Inflammatory macrophage (primary cell): ENCODE measurements at places on chromosomes 6 and 20.

DNA sequence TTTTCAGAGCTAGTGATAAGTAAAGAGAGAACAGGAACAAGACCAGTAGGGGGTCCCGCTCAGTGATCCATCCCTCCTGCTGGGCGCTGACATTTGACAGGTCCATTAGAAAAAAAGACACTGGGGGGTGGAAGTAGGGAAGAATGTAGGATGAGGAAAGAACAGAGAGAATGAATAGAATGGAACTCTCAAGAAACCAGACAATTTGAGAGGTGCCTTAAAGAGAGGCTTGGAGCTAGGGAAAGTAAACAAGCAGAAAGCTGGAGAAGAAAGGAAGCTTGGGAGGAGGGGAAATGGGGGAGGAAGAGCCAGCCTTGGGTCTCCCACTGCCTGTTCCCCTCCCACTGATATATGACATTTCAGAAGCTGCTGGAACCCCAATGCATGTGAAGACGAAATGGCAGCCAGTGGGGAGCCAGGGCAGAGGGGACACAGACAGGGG, 8.4 kb downstream of the GABBR1 start:
- DNase-seq = no peak

DNA sequence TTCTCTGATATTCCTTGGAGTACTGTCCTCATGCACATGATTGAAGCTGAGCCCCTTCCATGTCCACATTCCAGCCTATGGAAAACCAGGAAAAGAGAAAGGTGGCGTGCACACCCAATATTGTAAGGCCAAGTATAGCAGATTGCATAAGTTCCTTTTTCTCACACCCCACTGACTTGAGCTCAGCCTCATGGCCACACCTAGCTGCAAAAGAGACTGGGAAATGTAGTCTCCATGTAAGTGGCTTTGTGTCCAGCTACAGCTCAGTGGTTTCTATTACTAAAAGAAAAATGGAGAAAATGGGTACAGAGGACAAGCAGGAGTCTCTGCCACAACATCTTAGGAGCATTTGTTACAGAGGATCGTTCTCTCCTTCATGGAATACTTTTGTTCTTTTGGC, 10.8 kb upstream of the UST start:
- DNase-seq = peak; percentile 52

GRCh38 chr6:115854866-115855665, 205.6 kb downstream of the FRK start:
- DNase-seq = no peak

- DNase-seq = no peak
Observed at GRCh38 chr6:39273406-39273821, 40.8 kb downstream of the KCNK17 start.

GRCh38 chr6:45933855-45934254, 81.8 kb downstream of the CLIC5 start:
- no peak for DNase-seq

DNA sequence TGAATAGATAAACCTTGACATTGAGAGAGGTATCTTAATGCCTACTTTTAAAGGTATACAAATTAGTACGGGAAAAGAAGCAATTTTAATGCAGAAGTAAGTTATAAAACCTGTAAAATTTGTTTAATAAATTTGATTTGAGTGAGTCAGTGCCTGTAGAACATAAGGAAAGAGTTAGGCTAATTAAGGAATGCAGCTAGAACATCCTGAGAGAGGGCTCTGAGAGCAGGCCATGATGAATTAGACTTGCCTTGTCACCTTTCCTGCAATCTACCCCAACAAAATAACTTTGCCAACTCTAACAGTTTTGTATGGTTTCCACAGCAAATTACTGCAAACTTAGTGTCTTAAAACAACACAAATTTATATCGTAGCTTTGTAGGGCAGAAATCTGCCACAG, 700.8 kb downstream of the RFPL4B start:
- DNase-seq = no peak

- DNase-seq = no peak
Observed at GRCh38 chr6:123655521-123656306, 19.0 kb upstream of the TRDN start.

DNA sequence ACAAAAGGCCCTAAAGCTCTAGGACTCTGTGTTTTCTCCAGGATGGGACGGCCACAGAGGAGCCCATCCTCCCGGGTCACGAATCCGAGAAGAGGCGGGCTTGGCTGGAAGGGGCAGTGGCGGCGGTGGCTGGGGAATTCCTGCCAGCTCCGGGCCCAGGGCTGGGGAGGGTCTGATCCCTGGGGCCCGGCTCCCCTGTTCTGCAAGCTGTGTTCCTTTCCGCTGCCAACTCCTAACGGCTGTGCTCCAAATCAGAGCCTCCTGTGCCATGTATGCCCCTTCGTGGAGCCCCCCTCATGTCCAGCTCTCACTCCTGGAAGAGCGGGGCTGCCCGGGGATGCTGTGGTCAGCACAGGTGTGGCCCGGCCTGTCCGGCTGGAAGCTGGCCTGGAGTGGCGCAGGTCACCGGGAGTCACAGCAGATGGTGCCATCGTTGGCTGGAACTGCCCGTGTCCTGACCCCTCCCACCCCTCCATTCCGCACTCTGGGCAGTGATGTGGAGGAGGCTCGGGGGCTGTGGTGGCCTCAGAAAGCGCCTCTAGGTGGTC, 88.2 kb upstream of the MPC1 start:
- no peak for DNase-seq

DNA sequence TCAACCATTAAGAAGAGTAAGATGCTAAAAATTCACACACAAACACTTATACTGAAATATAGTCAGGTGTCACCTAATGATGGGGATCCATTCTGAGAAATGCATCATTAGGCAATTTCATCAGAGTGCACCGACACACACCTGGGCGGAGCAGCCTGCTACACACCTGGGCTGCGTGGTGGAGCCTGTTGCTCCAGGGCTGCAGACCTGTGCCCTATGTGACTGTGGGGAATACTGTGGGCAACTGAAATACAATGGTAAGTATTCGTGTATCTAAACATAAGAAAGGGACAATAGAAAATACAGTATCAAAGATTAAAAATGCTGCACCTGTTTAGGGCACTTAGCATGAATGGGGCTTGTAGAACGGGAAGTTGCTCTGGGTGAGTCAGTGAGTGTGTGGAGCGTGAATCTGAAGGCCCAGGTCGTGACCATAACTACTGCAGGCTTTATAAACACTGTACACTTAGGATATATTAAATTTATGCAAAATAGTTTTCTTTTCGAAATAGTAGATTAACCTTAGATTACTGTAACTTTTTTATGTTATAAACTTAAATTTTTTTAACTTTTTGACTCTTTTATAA, 124.4 kb upstream of the AFDN start:
- peak; percentile 41 for DNase-seq

GRCh38 chr6:116088946-116089345, 11.7 kb upstream of the NT5DC1 start:
- no peak for DNase-seq

- no peak for DNase-seq
Observed at GRCh38 chr20:51187261-51187660, 164.4 kb upstream of the KCNG1 start.

GRCh38 chr6:23681743-23682142, 444.3 kb upstream of the NRSN1 start:
- DNase-seq = no peak

DNA sequence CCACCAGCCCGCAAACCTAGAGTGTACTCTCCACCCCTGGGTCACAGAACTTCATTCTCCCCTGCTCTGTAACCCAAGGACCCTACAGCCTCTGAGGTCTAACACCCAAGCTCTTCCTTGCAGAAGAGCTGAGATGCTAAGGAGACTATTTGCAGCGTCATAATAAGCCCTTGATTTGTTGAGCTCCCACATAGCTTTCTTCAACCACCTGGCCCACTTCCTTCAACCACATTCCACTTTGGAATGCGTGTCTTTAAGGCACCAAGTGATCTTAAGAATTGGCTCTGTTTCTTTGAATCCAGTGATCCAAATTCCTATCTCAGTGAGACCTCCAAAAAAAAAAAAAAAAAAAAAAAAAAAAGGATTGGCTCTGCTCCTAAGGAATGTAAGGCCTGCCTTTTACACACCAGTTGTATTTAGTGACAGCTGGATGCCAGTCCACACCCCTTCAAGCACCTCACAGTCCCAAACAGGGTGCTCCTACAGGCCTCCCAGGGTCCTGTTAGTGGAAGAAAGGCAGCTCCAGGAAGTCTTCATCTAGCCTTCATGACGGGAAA, 106.2 kb downstream of the UBE3D start:
- no peak for DNase-seq

DNA sequence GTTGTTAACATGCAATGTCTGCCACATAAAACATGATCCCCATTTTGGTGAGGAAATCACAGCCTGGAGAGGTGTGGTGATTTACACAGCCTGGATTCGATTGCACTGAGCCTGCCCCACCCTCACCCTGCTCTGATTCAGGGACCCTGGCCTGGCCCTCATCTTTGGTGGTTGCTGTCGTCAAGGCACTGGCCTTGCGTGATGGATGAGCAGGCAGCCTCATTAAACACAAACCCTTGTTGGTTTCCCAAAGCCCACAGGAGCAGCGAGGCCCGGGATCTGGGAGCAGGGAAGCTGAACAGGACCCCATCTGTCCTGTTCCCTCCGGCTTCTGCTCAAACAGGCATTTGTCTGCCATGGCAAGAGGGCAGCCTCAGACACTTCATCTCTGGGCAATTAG, 70.8 kb downstream of the CHMP4B start:
- no peak for DNase-seq

- no peak for DNase-seq
Observed at GRCh38 chr20:19996222-19996621, 20.9 kb upstream of the NAA20 start.

GRCh38 chr20:15594158-15594695, 979.0 kb downstream of the KIF16B start:
- DNase-seq = no peak

- DNase-seq = no peak
Observed at GRCh38 chr20:18390201-18390600, 76.6 kb downstream of the DZANK1 start.

- DNase-seq = no peak
Observed at GRCh38 chr6:93749930-93750329, 330.6 kb upstream of the EPHA7 start.

DNA sequence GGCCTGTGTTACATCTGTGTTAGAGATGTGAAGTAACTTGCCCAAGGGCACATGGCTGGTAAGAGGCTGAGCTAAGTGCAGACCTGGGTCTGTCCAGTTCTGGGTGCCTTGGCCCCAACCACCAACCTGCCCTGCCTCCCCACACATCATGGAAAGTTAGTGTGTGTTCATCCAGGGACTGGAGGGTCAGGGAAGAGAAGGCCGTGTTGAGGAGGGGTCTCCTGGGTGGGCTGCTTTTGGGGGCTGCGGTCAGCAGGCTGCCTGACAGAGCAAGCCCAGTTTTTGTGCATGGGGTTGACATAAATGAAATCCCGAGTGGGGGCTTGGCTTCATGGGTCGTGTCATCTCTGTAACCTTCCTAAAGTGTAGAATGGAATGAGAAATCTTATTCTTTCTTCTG, 10.9 kb downstream of the PYGB start:
- DNase-seq = no peak

GRCh38 chr20:17859616-17860232, 108.9 kb downstream of the SNX5 start:
- DNase-seq = no peak

DNA sequence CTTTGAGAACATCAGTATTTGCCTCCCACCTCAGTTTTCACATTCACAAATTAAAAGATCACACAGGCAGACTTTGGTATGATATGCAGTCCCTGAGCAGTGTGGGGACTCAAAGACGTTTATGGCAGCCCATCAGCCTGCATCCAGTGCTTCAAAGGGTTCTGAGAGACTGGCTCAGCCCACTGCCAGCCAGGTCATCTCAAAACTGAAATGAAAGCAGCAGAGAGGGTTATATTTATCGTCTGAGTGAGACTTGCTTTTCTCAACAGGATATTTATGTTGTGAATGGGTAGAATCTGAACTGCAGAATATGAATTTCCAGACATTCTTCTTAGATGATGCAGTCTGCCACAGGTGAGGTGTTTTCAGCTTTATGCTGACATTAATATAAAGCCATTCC, 159.8 kb downstream of the NRN1 start:
- DNase-seq = no peak

DNA sequence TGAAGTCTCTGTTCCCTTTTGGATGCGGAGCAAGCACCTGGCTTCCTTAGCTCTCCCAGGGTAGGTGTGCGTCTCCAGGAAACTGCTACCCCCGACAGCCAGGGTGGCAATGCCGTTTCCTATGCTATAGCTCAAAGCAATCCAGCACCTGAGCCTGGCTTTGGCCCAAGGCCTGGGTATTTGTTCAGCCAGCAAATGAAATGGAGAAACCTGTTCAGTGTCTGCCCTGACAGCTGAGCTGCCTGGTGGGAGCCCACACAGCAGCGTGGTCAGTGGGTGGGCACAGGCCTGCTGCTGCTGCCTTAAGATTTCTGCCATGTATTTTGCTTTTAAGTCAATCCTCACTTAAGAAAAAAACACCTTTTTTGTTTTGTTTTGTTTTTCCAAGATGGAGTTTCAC, 13.7 kb downstream of the SPATA2 start:
- DNase-seq = no peak

- no peak for DNase-seq
Observed at GRCh38 chr20:48826883-48827771, 672 bp downstream of the PREX1 start.

- DNase-seq = peak; percentile 83
Observed at GRCh38 chr20:13995086-13995665, at the start of gene MACROD2. MACROD2 (plus strand) TSS chr20:13995516.

DNA sequence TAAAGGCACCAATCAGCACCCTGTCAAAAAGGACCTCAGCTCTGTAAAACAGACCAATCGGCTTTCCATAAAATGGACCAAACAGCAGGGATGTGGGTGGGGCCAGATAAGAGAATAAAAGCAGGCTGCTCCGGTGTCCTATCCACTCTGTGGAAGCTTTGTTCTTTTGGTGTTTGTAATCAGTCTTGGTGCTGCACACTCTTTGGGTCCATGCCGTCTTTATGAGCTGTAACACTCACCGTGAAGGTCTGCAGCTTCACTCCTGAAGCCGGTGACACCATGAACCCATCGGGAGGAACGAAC, 7.3 kb upstream of the PXDC1 start:
- DNase-seq = no peak

- DNase-seq = no peak
Observed at GRCh38 chr6:53618219-53618618, 47.3 kb downstream of the KLHL31 start.

- no peak for DNase-seq
Observed at GRCh38 chr20:44296011-44296410, 15.0 kb downstream of the FITM2 start.

DNA sequence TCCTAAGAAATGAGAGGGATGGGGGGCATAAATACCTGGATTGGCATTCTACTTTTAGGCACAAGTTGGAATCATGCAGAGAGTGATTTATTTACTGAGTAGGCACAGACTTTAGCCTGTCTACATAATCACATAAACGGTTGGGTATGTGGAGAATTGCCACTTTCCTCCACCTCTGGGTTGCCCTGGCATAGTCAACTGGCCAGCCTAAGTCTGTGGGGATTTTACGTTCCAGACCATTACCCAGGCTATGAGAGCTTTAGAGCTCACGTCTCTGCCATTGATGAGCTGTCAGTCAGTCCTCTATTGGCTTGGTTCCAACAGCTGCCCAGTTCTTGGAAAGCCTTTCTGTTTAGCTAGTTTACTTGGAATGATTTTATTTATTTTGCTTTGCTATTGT, 5.0 kb upstream of the BHLHE23 start:
- no peak for DNase-seq
